ENCODE measurements at places on chromosomes 4 and X.
A peak's percentile ranks its signal among the peaks of the same experiment; 100 is the strongest.

DNA sequence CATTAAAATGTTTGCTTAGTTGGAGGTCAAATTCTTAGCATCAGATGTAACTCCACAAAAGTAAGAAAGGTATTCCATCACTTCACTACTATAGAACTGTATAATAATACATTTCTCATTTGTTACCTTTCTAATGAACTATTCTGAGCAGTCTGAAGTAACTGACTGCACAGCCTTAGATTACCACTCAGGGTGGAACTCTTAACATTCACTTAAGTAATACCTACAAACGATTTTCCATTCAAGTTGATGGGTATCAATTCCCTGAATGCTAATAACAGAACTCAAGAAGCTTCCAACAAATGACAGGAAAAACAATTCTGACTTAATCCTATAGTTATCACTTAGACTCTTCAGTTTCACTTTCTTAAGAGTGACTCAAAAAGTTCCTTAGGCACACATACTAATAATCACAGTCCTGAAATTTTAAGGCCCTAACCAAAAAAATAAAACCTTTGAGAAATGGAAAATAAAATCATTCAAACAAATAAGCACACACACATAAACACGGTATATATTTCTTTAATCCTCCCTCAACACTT lies 20.9 kb downstream of the HNRNPD start:
- no peak for DNase-seq

DNA sequence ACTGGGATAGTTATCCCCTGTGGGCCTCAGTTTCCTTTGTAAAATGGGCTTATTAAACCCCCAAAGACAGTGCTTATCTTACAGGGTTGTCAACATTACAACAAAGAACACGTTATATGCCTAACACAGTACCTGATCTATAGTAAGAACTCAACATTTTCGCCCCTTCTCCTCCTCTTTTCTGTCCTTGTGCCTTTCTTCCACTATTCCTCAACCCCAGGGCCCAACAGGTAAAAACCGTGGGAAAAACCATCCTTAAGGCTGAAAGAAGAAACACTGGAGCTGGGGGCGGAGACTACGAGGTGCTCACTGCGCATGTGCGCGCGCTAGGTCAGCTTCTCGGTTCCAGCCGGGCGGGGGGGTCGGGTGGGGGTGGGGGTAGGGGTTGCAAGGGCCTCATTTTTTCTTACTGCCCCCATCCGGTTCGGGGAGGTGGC lies 426 bp upstream of the XIAP start:
- DNase-seq, result no peak

DNA sequence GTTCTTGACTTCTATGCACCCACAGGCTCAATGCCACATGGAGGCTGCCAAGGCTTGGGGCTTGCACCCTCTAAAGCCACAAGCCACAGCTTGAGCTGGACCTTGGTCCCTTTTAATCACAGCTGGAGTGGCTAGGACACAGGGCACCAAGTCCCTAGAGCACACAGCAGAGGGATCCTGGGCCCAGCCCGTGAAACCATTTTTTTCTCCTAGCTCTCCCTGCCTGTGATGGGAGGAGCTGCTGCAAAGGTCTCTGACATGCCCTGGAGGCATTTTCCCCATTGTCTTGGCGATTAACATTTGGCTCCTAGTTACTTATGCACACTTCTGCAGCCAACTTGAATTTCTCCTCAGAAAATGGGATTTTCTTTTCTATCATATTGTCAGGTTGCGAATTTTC lies 410.9 kb downstream of the GRID2 start:
- no peak for DNase-seq

- DNase-seq, result no peak
Observed at GRCh38 chr4:137700751-137701150, 168.5 kb upstream of the PCDH18 start.

GRCh38 chr4:83370640-83370906 lies 35.9 kb upstream of the HPSE start:
- DNase-seq, result no peak

- no peak for DNase-seq
Observed at GRCh38 chr4:97978791-97979488, 164.3 kb downstream of the STPG2 start.

DNA sequence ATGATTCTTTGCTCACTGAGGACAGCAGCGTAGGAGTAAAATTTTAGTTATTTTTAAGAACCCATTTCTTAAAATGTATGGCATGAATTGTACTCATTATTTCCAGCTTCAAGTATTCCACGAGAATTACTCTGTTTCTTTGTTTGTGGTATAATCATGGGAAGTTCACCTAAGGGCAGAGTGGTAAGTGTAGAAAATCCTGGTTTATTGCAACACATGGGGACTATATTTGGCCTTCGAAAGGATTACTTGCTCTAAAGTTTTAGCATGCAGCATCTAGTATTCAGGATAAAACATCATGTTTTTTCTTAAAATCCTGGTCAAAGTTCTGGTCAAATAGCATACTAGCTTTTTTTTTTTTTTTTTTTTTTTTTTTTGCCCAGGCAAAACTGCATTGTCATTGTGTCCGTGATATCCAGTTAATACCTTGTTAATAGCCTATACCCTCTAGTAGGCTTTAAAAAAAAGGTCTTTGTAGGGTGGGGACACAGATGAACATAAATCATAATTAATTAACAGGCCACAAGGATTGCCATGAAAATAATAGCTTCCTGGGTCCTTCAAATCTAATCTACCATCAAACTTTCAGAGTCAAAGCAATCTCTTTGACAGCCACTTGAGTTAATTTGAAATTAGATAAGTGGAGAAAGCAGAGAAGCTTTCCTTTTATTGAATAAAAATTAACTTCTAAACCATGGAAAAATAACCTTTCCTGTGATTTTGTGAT lies 44.6 kb upstream of the VEGFC start:
- no peak for DNase-seq

GRCh38 chrX:11380187-11380844 lies 87.1 kb downstream of the AMELX start:
- no peak for DNase-seq

DNA sequence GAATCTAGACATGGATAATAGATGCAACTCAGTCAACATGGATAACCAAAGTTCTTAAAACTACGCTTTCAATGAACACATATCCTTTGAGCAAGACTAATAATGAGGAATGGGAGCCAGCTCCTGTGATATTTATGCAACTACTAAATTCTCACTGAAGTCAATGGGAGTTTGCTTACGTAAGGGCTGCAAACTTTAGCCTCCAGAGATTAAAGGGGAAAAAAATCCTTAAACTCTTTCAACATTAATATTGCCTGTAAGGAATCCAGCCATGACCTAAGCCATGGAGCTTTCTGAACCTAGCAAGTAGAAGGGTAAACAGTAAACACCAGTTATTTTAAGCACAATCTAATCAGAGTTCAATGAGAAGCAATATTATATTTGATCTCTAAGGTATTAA lies 125.2 kb upstream of the PITX2 start:
- no peak for DNase-seq

DNA sequence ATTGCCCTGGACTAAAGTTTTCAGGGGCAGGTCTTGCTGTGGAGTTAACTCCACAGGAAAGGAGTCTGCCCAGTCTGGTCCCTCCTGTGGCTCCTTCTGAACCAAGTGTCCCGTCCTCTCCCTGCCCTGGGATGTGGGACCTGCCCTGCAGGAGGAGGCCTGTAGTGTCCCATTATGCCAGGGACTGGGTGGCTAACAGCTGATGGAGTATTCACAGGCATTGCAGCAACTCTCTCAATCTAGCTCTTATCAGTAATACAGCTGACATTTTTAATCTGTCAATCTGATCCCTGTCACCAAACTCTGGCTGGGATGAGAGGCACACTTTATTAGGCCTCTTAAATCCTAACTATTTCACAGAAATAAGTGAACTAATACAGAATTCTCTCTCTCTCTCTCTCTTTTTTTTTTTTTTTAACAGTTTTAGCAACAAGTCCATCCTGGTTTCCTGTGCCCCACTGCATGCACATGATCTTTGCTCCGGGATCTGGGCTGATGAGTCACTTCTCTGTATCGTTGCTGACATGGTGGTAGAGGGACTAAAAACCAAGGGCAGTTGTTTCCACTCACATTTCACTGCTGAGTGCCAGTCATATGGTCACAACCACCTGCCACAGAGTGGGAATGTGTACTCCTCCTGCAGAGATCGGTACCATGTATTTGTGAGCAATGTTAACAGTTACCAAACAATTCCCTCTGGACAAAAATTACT lies 39.1 kb downstream of the HAND2 start:
- no peak for DNase-seq

DNA sequence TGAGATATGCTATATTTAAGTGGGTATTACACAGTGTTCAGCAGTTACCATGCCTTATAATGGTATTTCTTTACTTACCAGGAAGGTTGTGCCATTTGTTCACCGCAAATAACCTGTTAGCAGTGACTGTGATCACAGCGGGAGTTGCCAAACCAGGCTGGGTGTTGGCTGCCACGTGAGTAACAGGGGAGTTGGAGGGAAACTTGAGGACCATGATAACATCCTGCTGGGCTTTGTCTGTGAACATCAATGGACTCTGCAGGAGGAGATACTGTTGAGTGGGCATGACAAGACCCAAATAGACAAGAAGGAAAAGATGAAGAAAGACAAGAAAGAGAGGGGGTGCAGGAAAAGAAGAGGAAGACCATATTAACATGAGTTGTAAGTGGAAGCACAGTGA lies 242.9 kb downstream of the DCLK2 start:
- DNase-seq, result no peak

DNA sequence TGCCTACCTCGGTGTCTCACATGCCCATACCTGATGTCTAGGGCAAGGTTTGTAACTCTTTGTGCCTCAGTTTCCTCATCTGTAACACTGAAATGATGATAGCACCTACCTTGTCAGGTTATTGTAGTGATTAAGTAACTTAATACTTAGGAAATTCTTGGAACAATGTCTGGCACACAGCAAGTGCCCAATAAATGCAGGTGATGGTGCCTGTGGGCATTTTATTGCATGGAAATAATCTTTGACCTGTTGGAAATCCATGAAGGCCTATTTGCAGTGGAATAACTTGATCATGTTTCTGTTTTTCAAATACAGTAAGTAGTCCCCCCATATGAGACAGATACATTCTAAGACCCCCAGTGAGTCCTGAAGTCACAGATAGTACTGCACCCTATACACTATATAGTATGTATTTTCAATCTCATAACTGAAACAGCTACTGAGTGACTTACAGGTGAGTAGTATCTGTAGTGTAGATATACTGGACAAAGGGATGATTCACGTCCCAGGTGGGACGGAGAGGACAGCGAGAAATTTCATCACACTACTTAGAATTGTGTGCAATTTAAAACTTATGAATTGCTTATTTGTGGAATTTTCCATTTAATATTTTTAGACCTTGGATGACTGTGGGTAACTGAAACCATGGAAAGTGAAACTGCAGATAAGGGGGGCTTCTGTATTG lies 42.1 kb downstream of the AFF1 start:
- no peak for DNase-seq

GRCh38 chr4:13627178-13627605 lies 333 bp downstream of the BOD1L1 start:
- DNase-seq, result no peak

DNA sequence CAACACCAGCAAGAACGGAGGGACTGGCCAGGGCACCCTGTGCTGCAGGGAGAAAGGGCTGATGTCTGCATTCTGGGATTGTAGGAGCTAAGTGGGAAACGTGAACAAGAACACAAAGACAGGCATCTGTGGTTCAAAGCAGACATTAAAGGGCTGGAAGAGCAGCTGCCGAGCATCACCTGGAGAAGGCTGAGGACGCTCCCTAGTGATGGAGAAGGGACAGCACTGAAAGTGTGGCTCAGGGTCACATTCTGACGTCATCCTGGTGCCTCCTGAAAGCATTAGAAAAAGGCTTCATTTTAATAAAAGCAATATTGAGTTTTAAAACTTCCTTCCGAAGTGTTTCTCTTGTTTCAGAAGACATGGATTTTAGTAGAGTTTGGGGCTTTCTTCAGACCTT lies 62.3 kb downstream of the CLDN22 start:
- DNase-seq, result no peak

GRCh38 chr4:106851726-106852125 lies 184.4 kb downstream of the DKK2 start:
- no peak for DNase-seq

DNA sequence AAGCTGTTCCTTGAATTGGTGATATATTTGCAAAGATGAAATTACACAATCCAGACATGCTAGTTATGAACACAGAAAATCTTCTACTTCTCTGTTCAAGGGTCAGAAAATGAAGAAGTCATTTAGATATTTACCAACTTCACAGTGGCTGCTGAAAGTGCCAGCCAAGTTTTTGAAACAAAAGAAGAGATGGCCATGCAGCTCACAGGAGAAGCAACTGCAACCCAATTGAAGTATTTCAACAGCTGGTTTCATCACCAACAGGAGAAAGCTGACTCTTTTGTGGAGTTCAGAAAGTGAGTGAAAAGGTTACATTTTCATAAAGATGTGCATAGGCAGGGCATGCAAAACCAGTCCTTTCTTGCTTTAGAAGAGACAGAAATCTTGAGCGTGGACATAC lies 70.1 kb upstream of the LSM6 start:
- peak; percentile 35 for DNase-seq

GRCh38 chrX:116961872-116962582 lies 499.3 kb upstream of the CT83 start:
- no peak for DNase-seq

GRCh38 chr4:38765382-38765781 lies 17.4 kb downstream of the TLR10 start:
- no peak for DNase-seq

- no peak for DNase-seq
Observed at GRCh38 chr4:54234497-54235205, 5.6 kb downstream of the PDGFRA start.

DNA sequence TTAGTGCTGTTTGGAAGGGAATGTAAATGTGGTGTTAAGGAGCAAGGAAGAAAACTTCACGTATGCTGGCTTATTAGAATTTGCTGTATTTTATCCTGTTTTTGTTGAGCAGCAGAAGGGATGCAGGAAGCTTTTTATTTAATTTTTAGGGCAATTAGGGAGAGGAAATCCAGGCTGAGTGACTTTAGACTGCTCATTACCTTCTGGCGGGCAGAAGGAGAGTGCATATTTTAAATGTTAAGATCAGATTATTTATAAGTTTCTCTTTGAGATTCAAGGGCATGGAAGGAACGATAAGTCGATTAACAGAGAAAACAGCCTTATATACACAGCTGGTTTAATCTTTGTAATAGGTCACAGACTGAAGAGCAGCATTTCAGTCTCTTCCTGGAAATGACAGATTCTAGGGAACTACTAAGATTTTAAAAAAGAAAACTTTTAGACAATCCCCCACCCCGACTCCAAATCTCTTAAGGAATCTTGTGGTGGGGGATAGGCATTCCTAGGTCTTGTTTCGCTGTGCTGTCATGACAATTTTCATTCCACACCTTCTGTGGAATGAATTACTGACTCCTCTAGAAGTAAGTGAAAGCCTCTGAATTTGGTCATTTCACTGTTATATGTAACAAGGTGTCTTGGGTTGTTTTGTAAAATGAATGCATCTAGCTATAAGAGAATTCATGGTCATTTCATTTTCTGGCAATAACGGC lies 402.5 kb downstream of the RAPGEF2 start:
- no peak for DNase-seq

GRCh38 chr4:39384563-39384962 lies 18.4 kb upstream of the RFC1 start:
- DNase-seq, result no peak

- no peak for DNase-seq
Observed at GRCh38 chr4:157128395-157128794, 52.4 kb downstream of the GLRB start.
